ENCODE measurements at places on chromosomes 1 and 21.

- DNase-seq = no peak
Observed at GRCh38 chr1:200925831-200926230, 31.1 kb downstream of the INAVA start.

DNA sequence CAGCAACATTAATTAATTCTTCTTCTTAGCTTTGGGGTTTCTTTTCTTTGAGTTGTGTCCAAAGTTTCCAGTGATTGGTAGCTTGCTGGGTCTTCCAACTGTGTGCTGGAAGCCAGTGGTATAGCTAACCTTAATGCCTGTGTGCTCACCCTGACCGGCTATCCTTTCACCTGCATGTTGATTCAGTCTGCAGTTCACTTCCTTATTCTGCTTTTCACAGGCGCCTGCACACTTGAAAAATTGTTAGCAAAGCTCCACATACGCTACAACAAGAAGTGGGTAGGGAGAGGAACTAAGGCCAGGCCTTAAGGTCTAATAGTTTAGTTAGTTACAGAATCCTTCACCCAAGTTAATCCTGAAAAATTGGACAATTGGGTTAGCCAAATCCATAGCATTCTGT is 35.7 kb downstream of the NCF2 start:
- DNase-seq = no peak

DNA sequence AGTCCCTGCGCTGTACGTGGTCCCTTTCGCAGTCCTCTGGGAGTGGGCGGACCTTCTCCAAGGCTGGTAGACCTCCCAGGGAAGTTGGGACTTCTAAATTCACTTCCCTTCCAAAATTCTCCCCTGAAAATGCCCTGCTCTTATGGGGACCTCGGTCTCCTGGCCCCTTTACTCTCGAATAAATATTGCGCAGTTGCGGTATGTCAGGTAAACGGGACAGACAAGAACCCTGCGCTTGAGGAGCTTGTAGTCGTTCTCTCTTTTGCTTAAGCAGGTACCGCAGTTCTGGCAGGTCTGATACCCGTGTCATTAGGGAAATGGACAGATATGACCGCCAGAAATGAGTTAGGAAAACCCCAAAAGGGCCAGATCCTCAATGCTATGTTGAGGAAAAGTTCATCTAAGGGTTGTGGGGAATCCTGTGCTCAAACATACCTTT is 561 bp downstream of the KIF2C start:
- DNase-seq = no peak

GRCh38 chr1:84347271-84347931 is 45.9 kb downstream of the SAMD13 start:
- peak; percentile 47 for DNase-seq

DNA sequence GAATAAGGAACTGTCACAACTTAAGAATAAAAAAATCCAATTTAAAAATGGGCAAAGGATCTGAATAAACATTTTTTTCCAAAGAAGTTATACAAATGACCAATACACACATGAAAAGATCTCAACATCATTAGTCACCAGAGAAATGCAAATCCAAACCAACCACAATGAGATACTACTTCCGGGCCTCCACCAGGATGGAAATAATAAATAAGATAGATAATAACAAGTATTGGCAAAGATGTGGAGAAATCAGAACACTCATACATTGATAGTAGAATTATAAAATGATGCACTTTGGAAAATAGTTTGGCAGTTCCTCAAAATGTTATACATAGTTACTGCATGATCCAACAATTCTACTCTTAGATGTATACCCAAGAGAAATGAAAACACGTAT is 18.7 kb downstream of the ZSWIM5 start:
- DNase-seq = no peak

DNA sequence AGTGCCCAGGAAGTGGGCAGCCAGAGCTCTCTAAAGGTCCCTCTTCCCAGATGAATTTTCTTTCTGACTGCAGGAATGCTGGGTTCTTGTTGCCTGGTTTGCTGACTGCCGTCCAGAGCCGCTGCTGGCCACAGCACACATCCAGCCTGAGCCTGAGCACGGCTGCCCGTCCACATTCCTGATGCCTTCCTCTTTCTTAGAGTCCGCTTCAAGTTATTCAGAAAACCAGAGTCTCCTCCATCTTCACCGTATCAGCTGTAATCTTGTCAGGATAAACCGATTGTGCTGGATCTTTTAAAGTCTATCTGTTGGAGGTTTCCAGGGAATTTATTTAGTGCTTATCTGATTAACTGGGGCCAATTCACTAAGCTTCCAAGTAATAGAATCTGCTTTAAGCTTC is 84.8 kb upstream of the BCAR3 start:
- no peak for DNase-seq

DNA sequence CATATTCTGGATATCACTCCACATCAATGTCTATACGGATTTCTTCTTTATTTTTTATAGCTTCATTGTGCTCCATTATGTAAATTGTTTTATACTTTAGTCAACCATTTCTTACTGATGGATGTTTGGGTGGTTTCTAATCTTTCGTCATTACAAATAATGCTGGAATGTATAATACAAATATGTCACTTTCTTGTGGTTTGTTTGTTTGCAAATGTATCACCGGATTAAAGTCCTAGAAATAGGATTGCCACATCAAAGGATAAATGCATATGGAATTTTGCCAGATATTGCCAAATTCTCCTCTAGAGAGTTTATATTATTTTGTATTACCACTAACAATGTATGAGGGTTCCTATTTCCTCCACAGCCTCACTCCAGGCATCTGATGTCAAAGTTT is 48.7 kb upstream of the PRDM2 start:
- no peak for DNase-seq

DNA sequence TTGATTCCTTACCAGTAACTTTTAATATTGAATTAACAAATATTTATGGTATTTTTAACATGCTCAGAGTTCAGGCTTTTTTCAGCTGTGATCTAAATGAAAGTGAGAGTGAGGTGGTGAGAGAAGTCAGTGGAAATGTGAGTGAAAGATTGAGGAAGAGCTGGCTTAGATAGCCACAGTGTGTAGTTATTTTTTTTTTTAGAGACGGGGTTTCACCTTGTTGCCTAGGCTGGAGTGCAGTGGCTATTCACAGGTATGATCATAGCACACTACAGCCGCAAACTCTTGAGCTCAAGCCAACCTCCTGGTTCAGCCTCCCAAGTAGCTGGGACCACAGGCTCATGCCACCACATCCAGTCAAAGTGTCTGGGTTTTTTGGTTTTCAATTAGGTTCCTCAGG is 10.9 kb downstream of the RNF11 start:
- no peak for DNase-seq

DNA sequence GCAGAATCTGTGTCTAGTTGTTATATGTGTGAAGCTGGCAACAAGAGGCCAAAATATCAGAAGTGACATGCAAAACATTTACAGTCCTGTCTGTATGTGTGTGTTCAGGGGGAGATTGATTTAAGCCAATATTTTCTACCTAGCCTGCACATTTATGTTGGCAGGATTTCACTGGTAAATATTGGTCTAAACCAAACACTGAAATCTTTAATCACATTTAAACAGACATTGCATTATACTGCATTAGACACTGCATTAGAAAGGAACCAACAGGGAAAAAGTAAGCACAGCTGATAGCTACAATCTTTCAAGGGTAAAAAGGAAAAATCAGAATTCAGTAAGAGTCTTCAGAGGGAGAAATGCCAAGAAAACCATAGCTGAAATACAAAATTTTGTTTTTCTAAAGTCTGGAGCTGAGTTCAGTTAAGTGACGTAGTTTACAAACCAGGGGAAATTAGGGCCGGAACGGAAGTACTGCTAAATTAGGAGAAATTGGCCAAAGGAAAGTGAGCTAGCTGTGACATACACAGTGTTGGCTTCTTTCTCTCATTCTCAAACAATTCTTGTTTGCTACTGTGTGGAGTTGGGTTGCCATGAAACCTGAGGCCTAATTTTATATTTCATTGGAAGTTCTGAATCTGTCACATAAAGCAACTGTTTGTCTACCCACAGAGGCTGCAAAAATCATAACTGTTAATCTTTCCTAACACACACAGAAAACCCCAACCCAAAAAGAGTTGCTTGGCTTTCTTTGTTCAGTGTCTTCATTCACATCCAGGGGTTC is 217.3 kb upstream of the SGIP1 start:
- no peak for DNase-seq

DNA sequence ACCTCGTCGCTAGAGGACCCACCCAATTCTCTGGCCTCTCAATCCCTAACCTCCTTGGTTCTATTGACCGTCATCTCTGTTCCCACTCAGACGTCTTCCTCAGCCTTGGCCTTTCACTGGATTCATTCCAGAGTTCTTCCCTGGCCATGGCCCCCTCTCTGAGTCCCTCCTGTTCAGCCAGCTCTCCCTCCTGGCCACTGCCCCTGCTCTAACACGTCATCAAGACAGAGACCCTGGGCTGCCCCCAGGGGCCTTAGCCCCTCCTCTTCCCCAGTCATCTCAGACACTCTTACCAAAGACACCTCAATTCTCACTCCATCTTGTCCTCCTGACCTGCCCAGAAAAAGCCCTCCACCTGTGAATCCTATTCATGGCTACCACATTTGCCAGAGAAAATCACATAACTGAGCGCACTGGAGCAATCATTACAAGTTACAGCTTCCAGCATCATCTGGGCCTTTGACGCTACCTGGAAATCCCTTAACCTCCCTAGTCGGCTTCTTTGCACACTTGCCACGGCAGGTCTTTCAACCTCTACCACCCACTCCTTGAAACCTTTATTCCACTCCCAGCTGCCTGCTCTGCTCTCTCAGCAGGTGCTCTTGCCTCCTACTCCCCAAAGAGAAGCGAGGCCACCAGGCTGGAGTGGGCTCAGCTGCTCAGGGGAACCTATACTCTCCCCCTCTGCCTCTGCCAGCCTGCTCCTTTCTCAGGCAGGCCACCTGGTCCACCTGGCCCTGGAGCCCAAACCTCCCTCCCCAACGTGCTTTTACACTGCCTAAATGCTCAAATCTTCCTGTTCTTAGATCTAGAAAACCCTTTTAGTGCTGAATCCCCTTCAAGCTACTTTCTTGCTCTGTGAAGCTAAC is 14.0 kb downstream of the DCST2 start:
- no peak for DNase-seq

GRCh38 chr1:28111157-28111556 is 22.7 kb upstream of the EYA3 start:
- DNase-seq = peak; percentile 31

DNA sequence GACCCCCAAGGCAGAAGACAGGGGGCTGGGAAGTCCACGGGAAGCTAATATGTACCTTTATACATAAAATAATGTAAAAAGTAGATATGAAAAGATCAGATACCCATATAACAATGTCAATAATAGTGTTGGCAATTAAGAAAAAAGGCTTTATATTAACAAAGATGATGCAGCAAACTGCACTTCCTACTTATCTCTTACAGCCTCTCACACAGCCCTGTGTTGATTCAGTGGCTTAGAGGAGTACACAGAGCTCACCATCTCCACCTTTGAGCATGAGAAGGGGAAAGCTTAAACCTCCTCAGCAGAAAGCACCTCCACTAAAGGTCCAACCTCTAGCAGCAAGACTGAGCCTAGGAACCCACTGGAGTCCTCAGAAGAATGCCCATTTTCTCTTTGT is 7.2 kb upstream of the VSIG8 start:
- no peak for DNase-seq

- DNase-seq = no peak
Observed at GRCh38 chr1:218667781-218668516, 322.8 kb downstream of the TGFB2 start.

DNA sequence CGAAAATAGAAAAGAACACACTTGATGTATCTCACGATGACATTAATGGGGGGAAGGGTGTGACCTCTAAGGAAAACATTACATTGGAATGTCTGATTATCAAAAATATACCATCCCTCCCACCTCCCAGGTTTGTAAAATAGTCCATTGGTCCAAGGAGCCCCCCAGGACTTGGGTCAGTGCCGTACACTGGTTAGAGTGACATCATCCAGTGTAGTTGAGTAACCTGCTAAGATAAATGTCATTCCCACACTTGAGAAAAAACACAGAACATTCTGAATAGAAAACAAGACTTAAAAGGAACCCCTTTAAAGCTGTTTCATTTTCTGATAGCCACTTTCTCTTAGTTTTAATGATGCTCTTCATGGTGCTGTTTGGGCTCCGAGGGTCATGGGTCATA is 15.2 kb downstream of the DDX20 start:
- DNase-seq = no peak

DNA sequence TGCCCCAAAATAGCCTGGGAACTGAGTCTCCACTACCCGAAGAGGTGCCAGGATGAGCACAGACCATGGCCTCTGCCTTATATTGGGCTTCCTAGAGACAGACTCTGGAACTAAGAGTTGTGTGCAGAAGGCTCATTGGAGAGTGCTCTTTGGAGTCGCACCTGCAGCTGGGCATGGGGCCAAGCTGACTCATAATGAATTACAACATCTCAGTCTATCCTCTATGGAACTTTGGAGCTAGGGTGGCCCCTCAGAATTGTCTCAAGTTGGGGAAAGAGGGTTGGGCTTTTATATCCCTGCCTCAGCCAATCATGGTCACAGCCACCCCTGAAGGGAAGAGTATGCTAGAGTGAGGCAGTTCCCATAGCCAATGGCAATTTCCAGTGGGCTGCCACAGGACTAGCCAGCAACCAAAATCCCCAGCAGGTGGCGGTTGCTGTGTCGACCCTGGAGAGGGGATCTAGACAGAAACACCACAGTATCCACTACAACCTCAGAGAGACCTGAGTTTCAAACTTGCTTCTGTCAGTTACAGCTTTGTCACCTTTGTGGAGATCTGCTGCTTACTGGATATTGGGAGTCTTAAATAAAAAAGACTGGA is 93.8 kb downstream of the DMRTA2 start:
- no peak for DNase-seq

DNA sequence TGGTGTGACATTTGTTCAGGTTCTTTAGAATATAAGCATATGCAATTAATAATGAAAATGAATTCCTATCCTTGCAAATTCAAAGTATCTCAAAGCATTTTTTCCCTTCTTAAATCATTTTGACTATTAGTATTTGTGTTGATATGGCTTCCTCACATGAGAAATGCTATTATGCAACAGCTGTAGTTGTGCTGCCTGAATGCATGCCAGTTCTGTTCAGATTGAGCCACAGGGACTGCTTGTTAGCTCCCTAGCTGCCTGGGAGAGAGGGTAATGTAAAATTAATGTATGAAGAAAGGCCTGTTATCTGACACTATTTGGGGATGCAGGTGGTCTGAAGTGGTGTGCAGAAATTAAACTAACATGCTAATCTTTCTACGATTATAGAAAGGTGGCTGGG is 45.5 kb downstream of the CACHD1 start:
- peak; percentile 74 for DNase-seq

DNA sequence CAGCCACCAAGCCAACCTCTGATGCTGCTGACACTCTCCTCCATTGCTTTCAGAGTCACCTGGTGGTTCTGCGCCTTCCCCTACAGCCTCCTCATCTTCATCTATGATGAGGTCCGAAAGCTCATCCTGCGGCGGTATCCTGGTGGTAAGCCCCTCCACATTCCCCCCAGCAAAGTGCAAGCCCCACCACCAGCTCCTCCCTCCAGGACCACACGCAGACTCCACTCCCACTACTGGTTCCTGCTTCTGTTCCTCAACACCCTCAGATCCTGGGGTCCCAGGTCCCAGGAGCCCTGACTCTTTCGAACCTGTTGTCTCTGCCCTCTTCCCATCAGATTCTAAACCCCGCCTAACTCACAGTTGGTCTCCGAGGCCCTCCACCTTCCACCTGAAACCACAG is 11.6 kb upstream of the ATP1A4 start:
- DNase-seq = no peak

All from muscle of back (tissue), 13 donors.